ENCODE measurements at places on chromosomes 12 and 14.

DNA sequence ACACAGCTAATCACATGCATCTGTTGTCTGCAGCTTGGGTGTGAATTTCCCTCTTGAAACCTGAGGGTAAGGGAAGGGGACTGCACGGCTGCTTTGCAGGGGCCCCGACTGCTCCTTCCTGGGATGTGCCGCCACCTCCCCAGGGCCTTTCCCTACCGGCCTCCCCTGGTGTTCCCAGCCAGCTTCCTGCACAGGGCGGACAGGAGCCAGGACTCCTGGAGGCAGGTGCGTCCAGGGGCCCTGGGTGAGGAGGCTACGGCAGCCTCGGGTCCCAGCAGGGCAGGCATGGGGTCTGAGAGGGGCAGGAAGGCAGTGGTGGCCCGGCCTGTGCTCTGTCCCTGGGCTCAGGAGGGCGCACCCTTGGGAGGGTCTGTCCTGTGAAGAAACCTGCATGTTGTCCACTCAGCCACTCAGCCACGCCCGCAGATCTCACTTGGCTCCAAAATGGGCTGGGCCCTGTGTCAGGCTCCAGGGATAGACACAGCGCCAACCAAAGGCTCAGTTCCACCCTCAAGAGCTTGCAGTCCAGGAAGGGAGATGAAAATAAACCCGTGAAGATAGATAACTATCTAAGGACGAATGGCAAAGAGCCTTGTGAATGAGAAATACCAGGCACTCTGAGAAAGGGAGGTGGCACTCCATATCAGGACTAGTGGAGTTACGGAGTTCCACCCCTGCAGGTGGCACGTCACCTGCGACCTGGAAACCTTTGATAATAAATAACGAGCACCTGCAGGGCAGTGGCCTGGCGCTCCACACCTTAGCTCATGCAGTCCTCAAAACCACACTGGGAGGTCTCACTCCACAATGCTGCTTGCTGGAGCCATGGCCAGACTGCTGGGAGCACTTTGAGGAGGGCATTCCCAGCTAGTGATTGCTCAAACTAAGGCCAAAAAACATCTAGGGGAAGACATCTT lies 427.4 kb downstream of the AACS start:
- no peak for DNase-seq

- no peak for DNase-seq
Measured at GRCh38 chr14:68558096-68558495, 234.8 kb downstream of the ZFP36L1 start.

- DNase-seq, result peak; percentile 15
Measured at GRCh38 chr12:49776413-49776812, 35.1 kb downstream of the TMBIM6 start.

- DNase-seq, result no peak
Measured at GRCh38 chr14:21874167-21874566, 200.5 kb upstream of the OR4E1 start.

DNA sequence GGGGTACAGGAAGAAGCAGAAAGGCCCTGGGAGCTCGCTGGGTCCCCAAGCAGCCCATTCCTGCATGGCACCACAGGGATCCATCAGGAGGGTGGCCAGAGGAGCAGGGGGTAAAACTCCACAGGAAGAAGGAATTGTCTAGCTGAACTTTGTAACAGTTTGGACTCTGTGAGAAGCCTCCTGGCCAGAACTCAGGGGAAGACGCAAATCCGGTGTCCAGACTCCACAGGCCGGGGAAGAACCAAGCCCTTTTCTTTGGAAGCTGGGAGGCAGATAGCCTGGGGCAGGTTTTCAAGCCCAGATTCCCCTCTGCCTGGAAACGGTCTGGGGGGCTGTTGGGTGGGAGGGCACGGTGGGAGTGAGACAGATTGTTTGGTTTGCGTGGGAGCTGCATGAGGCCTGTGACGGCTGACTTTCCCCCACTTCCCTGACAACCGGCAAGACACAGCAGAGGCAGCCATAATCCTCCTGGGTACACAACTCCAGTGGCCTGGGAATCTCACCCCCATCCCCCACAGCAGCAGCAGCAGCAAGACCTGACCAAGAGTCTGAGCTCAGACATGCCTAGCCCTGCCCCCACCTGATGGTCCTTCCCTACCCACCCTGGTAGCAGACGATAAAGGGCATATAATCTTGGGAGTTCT lies 16.7 kb downstream of the GPHB5 start:
- no peak for DNase-seq

- DNase-seq, result peak; percentile 9
Measured at GRCh38 chr12:107131832-107132616, 38.7 kb upstream of the CRY1 start.

- DNase-seq, result no peak
Measured at GRCh38 chr12:29039013-29039412, 110.1 kb upstream of the FAR2 start.

DNA sequence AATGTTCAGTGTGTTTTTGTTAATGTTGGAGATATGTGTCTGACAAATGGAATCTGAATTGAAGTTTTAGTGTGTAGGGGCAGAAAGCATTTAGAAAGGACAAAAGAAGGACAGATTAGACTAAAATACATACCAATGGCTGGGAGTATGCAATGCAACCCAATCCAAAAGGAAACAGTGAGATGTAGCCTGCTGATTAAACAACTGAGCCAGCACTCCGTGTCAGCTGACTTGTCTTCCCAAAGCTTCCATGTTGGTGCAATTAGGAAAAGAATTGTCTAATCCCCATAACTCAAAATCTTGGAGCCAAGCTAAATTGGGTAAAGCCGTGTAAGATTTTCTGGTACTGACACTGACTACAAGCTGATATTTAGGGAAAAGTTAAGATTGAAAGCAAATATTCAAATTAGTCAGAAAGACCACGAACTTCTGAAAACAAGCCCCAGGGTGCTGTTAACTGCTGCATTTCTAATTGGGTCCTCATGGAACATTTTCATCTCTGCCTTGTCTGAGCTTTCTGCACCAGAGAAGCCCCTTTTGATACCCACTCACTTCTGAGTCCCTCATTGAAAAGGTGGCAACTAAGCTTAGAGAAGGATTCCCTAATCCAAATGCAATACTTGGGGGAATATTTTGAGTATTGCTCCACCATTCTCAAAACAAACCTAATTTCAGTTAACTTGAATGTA lies 109.1 kb downstream of the DAD1 start:
- no peak for DNase-seq

DNA sequence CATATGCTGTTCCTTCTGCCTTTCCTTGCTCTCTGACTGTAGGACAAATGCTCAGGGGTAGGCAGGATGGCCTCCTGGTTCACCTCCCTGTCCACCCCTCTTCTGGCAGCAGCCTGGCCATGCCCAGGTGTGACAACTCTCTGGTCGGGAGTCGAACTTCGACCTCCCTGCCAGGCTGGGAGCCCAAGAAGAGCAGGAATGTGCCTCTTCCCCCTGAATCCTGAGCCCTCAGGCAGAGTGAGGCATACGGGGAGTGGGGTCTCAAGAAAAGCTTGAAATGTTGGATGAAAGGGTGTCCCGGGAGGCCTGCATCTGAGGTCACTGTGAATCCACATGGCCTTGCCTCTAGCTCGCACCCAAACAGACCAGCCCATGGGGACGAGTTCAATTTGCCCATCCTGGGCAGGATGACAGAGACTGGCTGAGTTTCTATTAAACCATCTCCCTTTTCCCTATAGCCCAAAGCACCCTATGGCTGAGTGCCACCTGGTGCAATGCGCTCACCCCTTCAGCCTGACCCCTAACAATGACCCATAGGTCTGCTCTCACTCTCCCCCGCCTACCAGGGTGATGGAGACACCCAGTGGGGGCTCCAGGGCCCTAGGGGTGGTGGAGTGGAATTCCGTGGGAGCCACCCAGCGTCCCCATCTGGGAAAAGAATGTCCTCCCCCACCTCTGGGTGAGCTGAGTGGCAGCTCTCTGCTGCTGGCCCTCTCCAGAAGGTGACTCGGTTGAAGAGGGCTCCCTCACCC lies 52.9 kb upstream of the DIO3 start:
- DNase-seq, result no peak

- no peak for DNase-seq
Measured at GRCh38 chr12:9065607-9065856, 50.2 kb downstream of the A2M start.

DNA sequence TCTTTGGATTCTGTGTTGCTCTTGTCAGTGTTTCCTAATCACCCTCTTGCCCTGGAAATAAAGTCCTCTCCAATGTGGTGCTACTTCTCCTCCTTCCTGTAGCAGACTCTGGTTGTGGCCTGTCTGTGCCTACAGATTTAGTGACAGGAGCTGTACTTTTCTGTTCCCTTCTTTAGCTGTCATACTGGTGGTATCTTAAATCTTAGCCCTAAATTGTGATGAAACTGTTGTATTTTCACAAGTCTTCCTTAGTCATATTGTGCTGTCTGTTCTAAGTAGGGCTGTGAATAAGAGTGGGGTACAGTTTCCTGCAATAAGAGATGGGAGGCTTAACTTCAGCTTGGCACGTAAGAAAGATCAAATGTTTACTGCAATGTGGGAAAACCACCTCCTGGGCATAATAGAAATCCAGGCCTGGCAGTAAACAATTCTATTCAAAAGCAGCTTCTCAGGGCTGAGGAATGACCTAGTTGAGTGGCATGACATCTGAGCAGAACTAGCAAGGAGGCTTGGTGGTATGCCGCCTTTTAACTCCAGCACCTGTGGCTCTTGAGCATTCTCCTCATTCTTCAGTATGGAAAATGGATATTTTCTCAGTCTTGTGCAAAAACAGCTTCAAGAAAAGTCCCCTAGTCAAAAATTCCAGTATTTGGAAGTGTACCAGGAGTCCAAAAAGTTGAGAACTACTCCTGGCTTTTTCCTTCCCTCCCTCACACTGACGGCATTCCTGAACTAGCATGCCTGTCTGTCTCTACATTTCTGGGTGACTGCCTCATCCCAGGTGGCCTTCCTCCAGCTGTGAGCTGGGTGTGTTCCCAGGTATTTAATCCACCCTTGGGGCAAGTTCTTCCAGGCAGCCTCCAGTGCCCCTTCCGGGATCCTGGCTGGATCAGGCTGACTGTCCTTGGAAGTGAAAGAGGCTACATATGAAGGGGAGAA lies 19.5 kb downstream of the ANO6 start:
- no peak for DNase-seq

- no peak for DNase-seq
Measured at GRCh38 chr12:23098517-23098916, 473.5 kb downstream of the ETNK1 start.

DNA sequence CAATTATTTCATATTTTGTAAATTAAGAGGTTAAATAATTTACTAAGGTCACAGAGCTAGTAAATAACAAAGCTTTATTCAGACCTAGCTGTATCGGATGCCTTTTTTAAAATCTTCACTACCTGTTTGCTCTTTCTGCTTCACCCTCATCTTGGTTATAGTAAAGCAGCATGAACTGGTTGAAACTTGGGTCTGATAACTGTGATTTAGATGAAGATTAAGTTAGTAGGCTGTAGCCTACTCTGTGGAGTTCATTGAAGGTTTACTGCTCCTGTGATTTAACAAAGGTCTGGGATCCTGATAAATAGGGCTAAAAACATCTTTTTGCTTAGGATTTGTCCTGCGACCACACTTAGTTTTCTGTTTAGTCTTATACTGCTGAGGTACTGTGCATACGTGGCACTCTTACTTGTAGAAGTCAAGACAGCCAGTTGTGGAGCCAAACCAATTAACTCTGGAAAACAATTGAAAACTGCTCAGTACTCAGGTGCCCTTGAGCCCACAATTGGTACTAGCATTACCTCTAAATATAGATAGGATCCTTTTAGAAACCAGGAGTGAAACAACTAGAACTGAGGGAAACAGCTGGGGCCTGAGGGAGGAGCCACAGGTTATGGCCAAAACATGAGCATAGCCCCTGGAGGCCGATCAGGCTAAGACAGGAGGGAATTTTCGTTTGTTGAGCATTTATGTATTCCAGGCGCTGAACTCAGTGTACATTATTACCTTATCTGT lies 2.3 kb downstream of the SPATS2 start:
- DNase-seq, result peak; percentile 57

- no peak for DNase-seq
Measured at GRCh38 chr12:40054555-40055227, 51.2 kb downstream of the SLC2A13 start.
